ENCODE measurements at places on chromosomes 4 and X.

DNA sequence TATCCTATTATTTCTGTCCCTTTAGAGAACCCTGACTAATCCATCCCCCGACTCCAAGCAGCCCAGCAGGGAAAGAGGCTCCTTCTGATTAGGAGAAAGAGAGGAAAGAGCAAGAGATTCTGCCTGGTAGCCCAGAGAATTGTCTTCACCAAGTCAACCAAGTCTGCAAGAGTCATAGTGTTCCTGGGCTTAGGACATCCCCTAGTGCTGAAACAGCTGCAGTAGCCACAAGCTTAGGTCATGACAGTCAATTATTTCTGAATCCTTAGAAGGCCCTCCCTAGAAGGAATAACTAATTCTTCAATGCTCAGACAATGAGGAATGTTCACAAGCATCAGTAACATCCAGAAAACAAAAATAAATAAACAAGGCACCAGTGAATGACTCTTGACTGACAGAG, 480.3 kb upstream of the GRIA3 start:
- DNase-seq, result no peak

GRCh38 chr4:160808174-160808573, 1355.6 kb downstream of the FSTL5 start:
- no peak for DNase-seq

GRCh38 chr4:142405695-142406498, 440.2 kb downstream of the INPP4B start:
- no peak for DNase-seq

GRCh38 chr4:36502350-36502749, 220.9 kb downstream of the DTHD1 start:
- no peak for DNase-seq

GRCh38 chrX:12011075-12011474, 127.2 kb upstream of the FRMPD4 start:
- no peak for DNase-seq

DNA sequence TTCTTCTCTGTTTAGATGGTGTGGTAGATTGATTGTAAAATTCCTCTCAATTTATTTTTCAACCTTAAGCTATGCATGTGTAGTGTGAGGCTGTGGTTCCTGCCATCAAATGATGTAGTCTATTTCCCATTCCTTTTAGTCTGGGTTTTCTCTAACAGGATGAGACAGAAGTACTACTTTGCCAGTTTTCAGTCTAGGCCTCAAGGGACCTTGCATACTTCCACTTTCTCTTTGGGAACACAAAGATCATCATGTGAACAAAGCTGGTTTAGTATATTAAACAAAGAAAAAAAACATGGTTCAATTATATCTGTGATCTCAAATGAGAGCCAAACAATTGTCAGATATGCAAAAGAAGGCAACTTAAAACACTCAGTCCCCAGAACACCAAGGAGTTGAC, 1284.0 kb downstream of the RAPGEF2 start:
- DNase-seq, result no peak

GRCh38 chr4:4685810-4686795, 144.3 kb upstream of the STX18 start:
- no peak for DNase-seq

DNA sequence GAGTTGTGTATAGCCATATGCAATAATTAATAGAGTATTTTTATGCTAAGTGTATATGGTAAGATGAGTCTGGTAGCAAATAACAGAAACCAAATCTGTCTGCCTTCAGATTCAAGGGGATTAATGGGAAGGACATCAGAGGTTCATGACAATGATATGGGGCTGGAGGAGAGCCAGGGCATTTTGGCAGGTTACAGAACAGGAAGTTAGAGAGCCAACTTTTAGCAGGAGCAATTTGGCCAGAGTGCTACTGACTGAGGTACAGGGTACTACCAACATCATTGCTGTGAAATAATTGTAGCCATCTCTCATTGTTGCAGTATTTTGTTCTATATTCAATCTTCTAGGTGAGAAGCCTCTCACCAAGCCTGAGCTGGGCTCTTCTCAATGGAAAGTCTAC, 210.9 kb upstream of the FAM47A start:
- DNase-seq, result no peak

GRCh38 chr4:138263247-138263816, 21.2 kb upstream of the SLC7A11 start:
- no peak for DNase-seq

DNA sequence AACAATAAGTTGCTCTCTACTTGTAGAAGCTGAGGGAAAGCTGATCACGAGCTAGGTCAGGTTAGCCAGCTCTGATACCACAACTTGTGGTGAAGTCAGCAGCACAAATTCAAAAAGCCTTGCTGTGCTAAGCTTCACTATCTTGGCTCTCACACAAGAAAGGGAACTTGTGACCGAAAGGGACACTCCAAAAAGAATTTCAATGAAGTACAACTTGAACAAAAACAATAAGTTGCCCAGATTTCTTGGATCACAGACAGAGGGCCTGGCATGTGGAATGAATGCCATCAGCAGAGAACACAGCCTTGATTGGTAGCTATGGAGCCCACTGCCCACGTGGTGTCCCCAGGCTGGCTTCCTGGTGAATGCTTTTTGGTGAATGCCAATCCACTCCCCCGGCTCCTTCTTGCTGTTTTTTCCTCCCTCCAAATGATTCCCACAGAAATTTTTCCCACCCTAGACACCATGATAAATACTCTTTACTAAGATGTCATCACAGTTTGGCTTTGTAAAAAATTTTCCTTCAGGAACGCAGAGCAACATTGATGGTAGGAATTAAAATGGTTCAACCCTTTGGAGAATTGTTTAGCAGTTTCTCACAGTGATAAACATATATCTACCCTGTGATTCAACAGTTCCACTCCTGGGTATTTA, 82.6 kb downstream of the ANXA3 start:
- no peak for DNase-seq

GRCh38 chrX:47143894-47144625, 442 bp downstream of the NDUFB11 start:
- DNase-seq, result no peak

- DNase-seq, result no peak
These were observed 118.3 kb downstream of the MAGEB5 start for GRCh38 chrX:26334232-26334631.

DNA sequence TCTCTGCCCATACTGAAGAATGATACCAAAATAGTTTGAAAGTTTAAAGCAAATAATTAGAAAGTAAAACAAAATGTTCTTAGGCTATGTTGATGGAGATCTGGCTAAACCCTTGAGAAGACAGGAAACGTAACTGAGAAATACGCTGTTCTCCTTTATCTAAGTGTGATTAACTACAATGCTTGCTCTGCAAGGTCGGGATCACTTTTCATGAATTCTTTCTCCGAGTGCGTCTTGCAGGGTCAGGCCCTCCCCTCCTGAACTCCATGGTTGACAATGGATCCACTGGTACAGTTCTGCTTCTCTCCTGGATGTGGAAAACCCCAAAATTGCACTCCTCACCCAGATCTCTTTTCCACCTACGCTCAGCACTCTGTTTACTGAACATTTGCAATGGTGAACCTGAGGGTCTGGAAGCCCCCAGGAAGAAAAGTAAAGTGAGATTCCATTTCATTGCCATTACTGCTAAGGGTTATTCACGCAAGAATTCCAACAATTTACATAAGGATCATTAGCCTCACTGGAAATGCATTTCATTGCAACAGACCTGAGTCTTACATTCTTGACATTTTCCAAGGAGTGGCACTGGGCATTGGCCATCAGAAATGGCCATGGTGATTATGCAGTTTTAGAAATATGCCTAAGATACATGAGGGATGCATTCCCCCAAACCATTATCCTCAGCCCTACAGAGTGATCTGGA, 24.6 kb upstream of the WWC2 start:
- no peak for DNase-seq

GRCh38 chrX:1202251-1202650, 10.2 kb downstream of the CRLF2 start:
- DNase-seq, result no peak

GRCh38 chr4:21248331-21248730, 548.1 kb downstream of the PACRGL start:
- no peak for DNase-seq

DNA sequence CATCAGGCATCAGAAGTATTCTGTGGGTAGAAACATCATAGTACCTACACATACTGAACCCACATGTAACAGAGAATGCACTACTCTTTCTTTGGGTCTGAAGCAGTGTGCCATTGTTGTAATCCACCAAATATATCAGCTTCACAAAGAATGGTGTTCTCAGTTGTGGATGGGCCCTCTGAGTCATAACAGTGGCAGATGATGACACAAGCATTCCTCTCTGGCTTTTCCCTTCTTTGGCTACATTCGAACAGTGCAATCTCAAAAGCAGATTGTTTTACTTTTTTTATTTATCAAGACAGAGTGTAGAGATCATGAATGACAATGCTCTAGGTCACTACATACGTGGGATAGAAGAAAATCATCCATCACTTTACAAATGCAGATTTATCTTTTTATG, 247.2 kb upstream of the EPHA5 start:
- no peak for DNase-seq

DNA sequence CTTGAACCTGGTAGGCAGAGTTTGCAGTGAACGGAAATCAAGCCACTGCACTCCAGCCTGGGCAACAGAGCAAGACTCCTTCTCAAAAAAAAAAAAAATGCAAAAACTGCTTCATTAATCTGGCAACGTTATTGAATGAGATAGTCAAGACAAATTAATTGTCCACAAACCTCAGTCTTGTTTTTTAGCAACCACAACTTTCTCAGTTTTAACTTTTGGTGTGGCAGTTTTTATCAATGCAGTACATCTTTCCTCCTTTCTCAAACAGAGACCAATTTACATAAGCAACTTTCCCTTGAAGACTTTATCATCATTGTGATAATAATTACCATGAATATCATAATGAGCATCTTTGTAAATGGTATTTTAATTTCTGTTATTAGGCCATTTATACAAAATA, 61.7 kb upstream of the GALNTL6 start:
- no peak for DNase-seq

- no peak for DNase-seq
These were observed 18.9 kb downstream of the GNRHR start for GRCh38 chr4:67735325-67735724.

- peak; percentile 23 for DNase-seq
These were observed 192.3 kb upstream of the NR3C2 start for GRCh38 chr4:148634476-148634875.

- no peak for DNase-seq
These were observed 6.9 kb downstream of the KLHL8 start for GRCh38 chr4:87213421-87214075.

DNA sequence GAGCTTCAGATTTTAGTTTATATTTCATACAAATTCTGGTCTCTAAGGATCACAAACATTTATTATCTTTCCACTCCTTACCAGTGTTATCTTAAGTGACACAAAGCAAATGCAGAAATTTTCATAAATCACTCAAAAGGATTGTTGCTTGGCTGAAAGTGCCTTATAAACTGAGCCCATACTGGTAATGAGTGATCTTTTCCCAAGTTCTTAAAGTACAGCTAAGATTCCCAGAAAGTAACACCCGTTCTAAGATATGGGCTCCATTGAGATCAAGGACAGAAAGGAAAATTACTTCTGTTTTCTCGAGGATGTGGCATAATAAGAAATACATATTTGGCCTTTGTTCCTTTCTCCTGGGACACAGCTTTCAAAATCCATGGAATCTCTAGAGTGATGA, 313.7 kb downstream of the ARHGAP24 start:
- no peak for DNase-seq

DNA sequence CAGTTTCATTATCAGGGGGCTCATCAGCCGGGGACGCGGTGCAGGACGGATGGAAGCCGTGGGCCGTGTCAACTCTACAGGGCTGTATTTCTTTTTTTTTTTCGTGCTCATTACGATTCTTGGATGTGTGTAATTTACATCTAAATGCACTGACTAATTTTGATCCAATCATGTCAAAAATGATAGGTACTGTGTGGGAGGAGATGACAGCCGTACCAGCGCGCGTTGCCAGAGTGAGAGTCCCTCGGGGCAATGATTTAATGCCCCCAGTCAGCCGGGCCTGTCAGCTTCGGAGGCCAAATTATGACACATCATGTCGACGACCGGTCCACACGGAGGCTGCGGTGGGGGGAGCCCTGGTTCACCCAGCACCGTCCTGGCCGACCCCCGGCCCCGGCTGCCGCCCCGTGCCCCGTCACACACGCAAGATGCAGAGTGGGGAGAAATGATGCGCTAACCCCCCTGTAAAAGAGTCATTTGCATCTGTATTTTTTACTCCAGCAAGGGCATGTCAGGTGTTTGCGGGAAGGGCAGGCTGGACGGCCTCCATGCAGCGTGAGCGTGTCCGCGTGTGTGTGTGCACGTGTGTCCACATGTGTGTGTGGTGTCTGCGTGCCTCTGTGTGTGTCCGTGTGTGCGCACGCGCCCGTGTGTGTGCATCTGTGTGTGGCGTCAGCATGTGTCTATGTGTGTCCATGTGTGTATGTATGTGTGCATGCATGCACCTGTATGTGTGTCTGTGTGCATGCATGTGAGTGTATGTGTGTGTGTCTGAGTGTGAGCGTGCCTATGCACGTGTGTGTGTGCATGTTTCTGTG, 74.3 kb upstream of the PPP2R3B start:
- DNase-seq, result no peak

DNA sequence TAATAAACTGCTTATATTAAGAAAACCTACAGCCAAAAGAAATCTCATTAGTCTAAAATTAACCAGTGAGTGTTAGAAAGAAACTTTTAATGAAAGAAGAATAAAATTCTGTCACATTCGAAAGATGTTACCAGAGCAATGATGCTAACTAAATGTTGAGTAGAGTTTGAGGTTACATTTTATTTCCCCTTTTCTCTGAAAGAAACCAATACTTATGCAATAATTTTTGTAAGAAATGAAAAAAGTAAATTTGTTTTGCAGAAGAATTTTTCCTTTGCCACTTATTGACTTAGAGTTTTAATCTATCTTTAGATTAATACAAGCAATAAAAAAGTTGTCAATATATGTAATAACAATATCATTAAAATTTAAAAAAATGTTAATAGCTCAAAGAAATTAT, 574.0 kb upstream of the GALNTL6 start:
- no peak for DNase-seq

DNA sequence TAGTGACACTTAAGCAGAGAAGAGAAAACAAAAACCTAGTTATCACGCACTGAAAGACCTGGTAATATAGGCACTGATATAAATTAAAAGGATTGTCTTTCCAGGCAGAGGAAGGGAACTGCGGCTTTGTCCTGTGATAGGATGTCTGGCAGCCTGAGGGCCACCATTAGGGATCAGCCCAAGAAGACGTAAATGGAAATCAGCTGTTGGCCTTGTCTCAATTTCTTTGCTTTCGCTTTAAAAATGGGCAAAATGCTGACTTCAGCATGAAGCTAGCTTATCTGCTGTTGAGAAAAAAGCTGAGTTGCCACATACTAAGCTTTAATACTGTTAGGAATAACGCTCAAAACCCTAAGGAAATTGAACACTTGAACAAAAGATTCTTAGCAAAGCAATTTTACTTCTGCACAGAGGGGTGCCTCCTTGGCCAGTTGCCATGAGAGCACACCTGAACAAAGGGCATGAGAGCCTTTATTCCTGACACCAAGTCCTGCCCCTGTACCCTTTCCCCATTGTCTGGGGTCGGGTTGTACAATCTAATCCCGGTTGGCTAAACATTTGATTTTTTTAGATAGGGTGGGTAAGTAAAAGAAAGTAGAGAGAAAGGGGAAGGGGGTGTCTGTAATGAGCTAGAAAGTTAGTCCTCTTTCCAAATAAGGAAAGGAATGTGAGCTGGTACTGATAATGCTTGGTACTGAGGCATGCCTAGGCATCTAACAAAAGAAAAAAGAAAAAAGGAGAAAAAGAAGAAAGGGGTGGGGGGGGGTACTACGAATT, 85.1 kb upstream of the UCP1 start:
- no peak for DNase-seq

- no peak for DNase-seq
These were observed 39.4 kb downstream of the PDE5A start for GRCh38 chr4:119589165-119589564.

Measured in LoVo (cell line).